HTR-8/SVneo (cell line): ENCODE measurements at places on chromosomes 2 and 18.

GRCh38 chr18:51082571-51083267, 52.7 kb downstream of the SMAD4 start:
- DNase-seq, result no peak

DNA sequence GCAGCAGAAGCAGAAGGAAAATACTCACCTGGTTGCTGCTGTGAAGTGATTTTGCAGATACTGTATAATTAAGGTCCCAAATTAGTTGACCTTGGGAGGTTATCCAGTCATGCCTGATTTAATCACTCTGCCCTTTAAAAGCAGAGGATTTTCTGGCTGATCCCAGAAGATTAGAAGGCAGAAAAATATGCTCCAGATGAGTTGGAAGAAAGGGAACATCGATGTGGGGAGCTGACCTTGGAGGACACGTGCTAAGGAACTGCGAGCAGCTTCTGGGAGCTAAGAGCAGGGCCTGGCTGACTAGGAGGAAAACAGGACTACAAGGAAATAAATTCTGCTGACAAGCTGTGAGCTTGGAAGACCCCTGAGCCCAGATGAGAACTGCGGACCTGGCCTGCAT, 13.3 kb upstream of the DYM start:
- no peak for DNase-seq

- no peak for DNase-seq
These were observed 389.6 kb upstream of the CDH19 start for GRCh38 chr18:66993492-66993891.

DNA sequence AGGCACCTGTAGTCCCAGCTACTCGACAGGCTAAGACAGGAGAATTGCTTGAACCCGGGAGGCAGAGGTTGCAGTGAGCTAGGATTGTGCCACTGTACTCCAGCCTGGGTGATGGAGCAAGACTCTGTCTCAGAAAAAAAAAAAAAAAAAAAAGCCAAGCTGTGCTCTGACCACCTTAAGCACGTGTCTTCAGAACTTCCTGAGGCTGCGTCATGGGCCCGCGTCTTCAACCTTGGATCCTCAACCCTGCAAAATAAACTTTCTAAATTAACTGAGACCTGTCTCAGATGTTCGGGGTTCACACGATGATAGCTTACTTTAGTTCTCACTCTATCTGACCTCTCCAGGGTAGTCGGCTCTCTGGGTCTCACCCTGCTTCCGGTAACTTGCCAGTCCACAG, 65.8 kb upstream of the CABLES1 start:
- DNase-seq, result no peak

GRCh38 chr2:128436479-128437203, 118.0 kb upstream of the HS6ST1 start:
- DNase-seq, result no peak

- no peak for DNase-seq
These were observed 256.2 kb upstream of the PARD3B start for GRCh38 chr2:204289066-204289465.

- no peak for DNase-seq
These were observed 1611.1 kb upstream of the ZEB2 start for GRCh38 chr2:146131048-146131447.

DNA sequence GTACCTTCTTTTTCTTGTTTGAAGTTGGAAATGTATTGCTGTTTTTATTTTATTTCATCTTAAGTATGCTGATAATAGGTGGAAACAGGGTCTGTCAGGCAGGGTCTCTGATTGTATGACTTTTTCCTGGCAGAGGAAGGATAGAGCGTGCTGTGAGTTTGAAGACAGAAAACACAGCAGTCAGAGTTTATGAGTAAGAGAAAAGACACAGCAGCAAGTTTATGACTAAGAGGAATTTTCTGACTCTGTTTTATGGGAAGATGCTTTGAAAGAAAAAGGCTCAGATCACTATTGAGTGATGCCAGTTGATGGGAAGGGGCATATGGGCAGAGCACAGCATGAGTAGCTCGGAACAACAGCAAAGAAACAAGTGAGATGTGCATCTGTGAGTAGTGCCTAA, 379.1 kb downstream of the MEIS1 start:
- DNase-seq, result no peak

DNA sequence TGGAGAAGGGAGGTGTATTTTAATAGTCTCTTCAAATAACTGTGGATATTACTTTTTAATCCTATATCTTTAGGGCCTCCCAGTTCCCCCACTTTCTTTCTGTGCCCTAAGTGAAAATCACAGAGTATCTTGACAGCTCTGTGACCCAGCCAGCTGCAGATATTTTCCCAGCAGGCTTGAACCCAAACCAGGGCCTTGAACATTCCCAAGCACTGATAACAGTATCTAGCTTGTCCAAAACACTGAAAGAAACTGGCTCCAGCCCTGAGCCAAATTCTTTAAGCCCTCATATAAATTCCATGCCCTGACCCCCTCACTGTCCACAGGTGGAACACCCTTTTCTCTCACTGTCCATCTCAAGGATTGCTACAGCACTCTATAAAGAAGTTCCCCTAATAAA, 388.1 kb upstream of the CHAC2 start:
- DNase-seq, result no peak

DNA sequence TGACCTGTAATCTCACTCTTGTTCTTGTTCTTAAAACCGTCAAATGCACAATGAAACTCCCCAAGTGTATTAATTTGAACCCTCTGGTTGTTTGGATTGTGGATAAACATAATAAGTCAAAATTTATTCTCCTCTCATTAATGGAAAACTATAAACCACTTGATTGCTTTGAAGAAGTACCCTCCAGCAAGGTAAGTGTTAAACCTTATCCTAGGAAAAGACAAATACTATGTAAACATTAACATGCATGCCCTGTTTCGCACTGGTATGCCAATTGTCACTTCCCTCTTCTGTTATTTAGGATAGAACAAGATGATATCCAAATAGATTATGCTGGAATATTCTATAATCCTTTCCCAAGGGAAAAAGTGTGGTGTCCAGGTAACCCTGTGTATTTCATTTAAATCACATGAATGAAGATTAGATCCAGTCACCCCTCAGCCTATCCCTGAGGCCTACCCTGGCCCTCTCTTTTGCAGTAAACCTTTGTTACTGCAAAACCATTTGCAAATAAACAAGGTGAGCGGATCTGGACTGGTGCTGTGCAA, 1.3 kb downstream of the ADI1 start:
- no peak for DNase-seq

DNA sequence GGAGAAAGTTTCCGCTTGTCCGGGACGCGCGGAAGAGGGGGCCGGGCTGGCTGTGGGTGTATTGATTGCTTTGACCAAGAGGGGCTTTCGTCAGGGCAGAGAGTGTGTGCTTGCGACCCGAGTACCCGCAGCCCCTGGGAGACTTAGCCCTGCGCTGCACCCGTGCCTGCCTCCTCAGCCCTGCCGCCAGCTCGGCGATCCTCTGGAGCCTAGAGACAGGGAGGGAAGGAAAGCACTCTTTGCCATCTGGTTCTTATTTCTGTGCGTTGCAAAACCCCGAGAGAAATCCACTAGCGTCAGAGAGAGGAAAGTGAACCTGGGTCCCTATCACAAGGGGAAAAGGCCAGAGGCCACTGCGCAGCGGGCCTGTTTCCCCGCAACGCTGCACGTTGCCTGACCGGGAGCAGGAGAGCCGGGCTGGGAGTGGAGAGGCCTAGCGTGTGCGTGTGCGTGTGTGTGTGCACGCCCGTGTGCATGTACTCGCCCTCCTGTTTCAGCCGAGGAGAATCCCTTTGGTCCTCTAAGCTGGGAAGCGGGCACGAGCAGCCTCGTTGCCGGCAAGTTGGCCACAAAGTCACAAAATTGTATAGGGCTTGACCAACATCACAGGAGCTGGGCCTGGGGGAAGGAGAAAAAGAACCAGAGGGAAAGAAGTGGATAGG, 1.7 kb downstream of the SIX3 start:
- DNase-seq, result no peak

DNA sequence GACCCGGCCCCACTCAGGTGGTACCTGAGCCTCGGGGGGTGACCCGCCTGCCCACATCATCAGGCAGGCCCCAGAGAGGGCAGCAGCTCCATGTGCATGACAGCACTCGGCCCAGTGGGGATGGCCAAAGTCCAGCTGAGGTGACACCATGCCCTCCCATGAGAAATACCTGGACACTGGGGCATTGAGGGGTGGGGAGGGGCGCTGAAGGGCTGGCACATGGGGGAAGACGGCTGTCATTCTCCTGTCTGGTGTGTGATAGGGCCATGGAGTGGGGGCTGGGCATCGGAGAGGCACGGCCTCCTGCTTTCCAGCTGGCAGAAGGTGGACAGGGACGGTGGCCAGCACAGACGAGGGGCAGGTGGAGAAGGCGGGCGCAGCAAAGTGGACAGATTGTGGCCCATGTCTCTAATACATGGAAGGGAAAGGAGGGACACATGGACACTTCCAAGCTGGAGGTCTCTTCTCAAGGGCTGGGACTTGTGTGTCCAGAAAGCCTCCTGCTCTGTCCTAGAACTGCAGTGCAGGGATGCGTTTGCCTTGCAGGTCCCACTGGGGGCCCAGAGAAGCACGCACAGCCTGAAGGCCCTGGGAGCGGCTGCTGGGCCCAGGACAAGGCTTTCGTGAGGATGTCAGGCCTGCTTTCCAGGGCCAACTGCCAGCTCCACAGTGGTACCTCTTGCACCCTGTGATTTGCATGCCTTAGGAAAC, 302.2 kb downstream of the NDUFA10 start:
- DNase-seq, result no peak

DNA sequence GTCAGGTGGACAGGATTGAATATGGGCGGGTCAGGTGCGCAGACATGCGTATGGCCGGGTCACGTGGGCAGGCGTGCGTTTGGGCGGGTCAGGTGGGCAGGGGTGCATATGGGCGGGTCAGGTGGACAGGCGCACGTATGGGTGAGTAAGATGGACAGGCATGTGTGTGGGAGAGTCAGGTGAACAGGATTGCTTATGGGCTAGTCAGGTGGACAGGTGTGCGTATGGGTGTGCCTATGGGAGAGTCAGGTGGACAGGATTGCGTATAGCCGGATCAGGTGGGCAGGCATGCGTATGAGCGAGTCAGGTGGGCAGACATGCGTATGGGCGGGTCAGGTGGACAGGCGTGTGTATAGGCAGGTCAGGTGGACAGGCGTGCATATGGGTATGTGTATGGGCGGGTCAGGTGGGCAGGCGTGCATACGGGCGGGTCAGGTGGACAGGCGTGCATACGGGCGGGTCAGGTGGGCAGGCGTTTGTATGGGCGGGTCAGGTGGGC, 30.3 kb upstream of the KLF11 start:
- DNase-seq, result no peak

GRCh38 chr2:195124391-195125079, 532.5 kb upstream of the SLC39A10 start:
- no peak for DNase-seq

GRCh38 chr18:24006712-24007313, 7.7 kb upstream of the TTC39C start:
- no peak for DNase-seq

GRCh38 chr18:8507915-8508705, 101.1 kb upstream of the RAB12 start:
- no peak for DNase-seq

DNA sequence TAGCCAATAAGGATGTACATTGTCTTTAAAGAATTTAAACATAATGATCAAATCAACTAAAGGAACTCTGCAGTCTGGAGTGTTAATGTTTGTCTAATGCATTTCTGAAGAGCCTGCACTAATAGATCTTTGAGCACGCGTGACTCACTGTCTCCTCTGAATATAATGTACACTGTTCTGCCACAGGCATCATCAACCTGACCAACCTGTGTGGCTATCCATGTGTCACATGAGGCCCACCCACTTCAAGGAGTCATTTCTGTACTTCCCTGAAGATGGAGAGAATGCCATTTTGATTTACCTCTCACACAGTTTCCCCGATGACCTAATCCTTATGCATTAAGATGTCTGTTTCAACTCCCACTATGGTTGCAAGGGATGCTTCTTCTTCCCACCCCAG, 434.0 kb upstream of the SPHKAP start:
- no peak for DNase-seq

- DNase-seq, result no peak
These were observed 672 bp downstream of the ATP6V1B1 start for GRCh38 chr2:70936165-70936978.
